ENCODE measurements at places on chromosomes 12 and 14.

DNA sequence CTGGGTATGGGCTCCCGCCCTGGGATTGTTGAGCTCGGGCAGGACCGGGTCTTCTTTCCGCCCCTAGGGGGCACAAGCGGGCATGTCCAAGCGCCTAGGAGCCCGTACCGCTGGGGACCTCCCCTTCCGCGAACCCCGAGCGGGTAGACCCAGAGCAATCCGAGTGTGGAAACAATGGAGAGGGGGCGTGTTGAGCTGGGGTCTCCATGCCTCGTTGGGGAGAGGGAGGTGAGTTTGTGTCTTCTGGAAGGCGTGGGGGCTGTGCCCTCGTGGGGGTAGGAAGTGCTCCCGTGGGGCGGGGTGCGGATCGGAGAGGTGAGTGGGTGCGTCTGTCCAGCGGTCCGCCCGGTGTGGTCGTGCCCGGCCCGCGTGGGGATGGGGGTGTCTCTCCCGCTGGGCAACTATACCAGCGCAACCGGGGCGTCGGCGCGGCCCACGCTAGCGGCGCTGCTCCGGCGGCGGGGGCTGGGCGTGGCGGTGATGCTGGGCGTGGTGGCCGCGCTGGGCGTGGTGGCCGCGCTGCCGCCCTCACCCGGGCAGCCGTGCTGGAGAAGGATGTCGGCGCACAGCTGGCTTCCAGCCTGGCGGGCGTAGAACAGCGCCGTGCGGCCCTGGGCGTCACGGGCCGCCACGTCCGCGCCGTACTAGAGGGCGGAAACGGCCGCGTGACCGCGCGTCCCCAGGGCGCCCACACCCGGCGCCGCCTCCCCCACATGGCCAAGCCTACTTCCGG, 12.2 kb downstream of the AGAP2 start:
- DNase-seq, result peak; percentile 76

DNA sequence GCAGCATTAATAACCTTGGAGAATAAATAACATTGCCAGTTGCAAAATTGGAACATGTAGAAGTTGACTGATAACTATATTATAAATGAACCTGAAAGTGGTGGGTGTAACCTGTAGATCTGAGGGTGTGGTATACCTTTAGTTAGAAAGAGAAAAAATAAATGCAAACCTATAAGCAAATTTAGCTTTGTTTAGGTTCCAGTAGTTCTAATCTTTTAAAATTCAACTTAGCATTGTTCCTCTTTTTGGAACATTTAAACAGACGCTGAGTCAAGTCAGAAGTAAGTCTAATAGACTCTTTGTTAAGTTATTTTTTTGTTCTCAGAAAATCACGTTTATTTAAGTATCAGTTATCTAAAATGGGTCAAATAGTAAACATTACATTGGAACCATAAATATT, 120.0 kb downstream of the DNAI7 start:
- no peak for DNase-seq

- no peak for DNase-seq
Observed at GRCh38 chr14:92404018-92404417, 81.1 kb downstream of the SLC24A4 start.

- DNase-seq, result no peak
Observed at GRCh38 chr12:95663525-95663924, 112.2 kb upstream of the USP44 start.

DNA sequence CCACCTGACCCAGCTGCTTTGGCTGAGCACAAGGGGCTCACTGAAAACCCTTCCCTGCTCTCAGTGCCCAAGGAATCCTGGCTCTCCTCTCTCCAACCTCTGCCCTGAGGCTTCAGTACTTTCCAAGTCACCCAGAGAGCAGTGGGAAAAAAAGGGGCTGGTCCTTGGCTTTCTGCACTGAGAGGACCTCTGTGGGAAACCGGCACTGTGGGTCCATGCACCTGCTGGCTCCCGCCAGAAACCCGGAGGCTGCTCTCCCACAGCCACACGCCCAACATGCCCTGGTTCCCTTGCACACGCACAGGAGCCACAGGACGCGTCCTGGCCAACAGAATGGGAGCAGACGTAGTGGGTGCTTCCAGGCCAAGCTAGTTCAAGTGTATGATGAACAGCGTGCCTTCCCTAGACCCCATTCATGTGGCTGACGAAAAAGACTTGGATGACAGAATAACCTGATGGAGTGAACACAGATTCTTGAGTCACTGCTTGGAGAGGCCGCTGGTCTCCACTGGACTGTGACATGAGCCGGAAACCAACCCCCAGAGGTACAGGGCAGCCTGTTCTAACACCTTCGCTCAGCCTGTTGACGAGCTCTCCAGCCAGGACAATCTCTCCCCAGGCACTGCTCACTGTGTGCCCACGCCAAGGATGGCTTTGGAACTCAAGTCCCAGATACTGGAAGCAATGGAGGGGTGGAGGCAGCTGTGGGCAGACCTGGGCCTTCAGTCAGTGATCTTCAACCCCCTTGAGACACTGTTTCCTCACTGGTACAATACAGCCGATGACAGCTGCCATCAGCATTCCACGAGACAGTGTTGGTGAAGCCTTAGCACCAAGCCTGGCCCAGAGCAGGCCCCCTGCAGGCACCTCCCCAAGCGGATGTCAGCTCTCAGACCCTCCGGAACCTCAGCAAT, 87.7 kb downstream of the ITPK1 start:
- DNase-seq, result no peak

GRCh38 chr14:54354968-54355641, 41.7 kb upstream of the CDKN3 start:
- DNase-seq, result no peak

- no peak for DNase-seq
Observed at GRCh38 chr12:42786400-42787148, 197.0 kb upstream of the PRICKLE1 start.

DNA sequence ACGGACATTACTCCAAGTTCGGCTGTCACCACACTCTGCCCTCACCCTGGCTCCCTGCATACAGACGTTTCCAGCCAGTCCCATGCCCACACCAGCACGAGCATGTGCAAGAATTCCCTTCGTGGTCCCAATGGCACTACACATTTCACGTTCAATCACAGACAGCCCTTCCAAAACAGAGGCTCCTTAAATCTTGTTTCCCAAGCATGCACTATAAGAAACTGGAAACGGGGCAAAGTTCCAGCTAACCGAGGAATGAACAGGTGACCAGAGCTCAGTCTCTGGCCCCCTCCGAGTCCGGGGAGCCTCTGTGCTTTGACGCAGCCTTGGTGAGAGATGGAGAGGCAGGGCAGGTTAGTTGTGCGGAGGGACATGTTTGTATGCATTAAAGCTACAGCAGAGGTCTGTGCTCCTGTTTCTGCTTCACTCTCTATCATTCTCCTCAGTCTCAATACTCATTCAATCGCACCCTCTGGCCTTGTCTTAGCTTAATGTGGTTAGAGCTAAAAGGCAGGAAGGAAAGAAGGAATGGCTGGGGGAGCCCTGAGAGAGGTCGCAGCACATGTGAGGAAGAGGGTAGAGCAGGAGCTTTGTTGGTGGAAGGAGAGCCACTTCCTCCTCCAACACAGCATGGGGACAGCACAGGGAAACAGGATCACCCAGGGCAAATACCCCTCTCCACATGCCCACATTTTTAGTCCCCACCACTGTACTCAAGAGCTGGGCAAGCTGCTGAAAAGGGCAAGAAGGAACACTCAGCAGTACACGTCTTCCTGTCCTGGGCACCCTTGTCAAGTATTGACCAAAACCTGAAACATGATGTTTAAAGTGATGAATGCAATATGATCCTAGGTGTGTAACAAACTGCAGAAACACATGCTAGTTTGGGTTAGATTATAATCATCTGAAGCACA, 12.2 kb upstream of the SELPLG start:
- DNase-seq, result no peak

DNA sequence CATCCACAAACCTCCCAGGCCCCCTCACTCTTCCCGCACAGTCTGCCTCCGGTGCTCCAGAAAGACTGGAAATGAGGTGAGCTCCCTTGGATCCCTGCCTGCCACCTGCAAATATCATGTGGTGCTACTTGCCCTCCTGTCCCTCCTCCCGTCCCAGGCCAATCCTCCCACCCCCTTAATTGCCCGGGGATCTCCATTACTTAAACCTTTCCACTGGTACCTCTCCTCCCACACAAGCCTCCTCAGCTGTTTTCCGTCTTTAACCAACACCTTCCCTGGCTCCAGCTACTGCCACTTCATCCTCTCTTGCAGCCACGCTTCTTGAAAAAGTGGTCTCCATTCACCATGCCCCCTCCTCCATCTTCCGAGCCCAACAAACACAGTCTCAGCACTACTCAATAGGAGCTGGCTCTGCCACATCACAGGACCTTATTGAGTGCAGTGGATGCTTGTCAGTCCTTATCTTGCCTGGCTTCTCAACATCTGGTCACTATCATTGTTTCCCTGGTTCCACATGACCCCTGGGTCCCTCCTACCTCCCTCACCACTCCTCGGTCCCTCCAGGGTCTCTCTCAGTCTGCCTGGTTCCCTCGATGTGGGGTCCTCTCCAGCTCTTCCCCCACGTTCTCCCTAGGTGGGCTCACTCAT, 11.5 kb downstream of the FAIM2 start:
- peak; percentile 78 for DNase-seq

- no peak for DNase-seq
Observed at GRCh38 chr12:120125792-120126634, 9.5 kb upstream of the RAB35 start.

DNA sequence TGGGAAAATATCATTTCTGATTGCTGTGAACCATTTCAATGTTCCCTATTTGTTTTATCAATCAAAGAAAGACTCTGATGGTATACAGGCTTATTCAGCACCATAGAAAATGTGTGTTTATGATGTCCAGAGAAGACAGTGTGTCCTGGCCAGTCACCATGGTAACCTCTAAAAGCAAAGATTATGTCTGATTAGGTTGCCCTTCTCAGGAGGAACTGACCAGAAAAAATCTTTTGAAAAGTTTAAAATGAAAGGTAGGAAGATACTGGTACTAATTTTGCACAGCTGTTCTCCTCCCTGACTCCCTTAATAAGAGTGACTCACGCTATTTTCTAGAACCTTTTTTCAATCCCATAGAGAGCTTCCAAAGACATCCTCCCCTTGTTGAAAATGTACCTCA, 391.8 kb upstream of the DCN start:
- no peak for DNase-seq

GRCh38 chr12:43312991-43313505, 239.0 kb downstream of the ADAMTS20 start:
- DNase-seq, result no peak

DNA sequence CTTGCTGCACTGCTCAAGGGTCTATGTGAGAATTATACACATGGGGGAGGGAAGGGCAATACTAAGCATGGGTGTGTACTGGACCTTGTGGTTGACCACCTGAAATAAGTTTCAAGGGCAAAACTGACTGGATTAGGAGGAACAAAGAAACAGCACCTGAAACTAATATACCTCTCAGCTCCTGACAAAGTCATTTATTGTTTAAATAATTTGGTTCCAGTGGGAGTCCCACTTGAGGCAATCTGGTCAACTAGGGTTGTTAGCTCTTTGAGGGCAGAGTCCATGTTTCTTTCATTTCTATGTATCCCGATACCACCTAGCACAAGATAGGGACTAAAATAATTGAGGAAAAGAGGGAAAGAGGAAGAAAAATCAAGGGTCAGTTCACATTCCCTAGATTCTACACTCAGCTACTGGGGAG, 45.5 kb downstream of the STXBP6 start:
- no peak for DNase-seq
